Right cardiac atrium (tissue), 5 donors: ENCODE measurements at places on chromosomes 11 and 22. TPM values are rescaled to one million over a fixed set of nuclear protein-coding genes. Genes with fewer than 3 reads are reported as not detected.

Gene MRPL49
- total RNA-seq = 34.2 TPM

Gene ALDH3B2
- total RNA-seq = not detected

Gene JAML
- total RNA-seq = 5.3 TPM

DNA sequence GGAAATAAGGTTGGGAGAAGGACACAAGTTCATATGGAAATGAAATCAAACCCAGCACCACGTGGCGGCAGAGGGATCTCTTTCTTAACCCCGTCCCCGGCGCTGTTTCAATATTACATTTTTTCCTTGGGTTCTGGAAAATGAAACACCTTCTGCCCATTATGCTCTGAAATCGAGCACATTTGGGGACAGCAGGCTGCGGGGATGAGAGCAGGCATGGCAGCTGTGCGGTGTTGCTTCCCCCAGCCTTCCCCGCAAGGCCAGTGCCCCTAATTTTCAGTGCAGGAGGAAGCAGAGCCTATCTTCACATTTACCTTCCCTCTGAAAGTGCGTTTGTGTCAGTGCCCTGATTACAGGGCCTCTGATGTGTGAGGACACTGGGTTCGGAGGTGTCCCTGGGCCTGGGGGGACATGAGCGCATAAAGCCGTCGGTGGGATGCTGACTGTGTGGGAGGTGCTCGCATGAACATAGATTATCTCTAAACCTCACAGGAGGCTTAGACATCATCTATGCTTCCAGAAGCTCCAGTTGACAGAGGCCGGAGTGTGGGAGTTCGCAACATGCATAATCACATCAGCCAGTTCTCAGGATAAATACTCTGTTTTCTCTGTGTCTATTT is 921.3 kb downstream of the BRD1 start:
- DNase-seq = no peak

DNA sequence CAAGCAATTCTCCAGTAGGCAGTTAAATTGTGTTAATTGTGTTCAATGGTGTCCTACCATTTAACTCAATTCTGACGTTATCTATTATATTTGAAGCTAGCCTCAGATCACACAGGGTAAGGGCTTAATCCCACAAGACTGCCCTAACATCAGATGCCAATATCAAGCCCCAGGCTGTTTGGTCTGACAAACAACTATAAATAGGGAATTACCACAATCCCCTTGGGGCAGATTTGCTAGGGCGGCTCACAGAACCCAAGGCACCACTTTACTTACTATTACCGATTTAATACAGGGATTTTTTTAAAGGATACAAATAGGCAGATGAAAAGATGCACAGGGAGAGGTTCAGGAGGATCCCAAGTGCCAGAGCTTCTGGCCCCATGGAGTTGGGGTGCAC is 678.4 kb downstream of the OPCML start:
- no peak for DNase-seq

- no peak for DNase-seq
These were observed 435 bp upstream of the TAF6L start for GRCh38 chr11:62770778-62771143.

DNA sequence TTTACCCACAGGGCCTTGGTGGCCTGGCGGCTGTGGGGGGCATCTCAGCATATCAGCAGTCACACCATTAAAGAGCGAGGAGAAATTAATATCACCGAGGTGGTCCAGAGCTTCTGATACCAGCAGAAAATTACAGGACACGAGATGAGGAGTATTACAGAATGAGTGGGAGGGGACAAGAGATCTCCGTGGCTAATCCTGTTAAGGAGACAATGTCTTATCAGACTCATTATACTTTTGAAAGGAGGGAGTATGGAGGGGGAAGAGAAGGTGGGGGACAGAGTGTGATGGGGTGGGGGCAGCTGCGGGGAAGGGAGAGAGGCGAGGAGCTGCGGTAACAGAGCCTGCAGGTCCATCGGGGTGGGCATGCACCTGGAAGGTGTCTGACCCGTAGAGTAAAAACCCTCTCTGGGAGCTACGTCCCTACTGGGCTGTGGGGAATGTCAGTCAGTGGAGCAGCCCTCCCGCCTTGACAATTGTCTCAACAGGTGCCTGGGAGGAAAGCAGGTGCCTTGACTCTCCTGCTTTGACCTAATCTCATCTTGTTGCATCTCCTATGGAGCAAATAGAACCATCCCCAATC is 224.2 kb downstream of the CEP164 start:
- DNase-seq = no peak

Gene TRIM6
- total RNA-seq = 0.81 TPM
